ENCODE measurements at places on chromosomes 1 and 21.

- DNase-seq, result no peak
Measured at GRCh38 chr1:197302775-197303174, 34.7 kb downstream of the CRB1 start.

GRCh38 chr1:213231795-213232231, 180.8 kb downstream of the RPS6KC1 start:
- DNase-seq, result peak; percentile 30

DNA sequence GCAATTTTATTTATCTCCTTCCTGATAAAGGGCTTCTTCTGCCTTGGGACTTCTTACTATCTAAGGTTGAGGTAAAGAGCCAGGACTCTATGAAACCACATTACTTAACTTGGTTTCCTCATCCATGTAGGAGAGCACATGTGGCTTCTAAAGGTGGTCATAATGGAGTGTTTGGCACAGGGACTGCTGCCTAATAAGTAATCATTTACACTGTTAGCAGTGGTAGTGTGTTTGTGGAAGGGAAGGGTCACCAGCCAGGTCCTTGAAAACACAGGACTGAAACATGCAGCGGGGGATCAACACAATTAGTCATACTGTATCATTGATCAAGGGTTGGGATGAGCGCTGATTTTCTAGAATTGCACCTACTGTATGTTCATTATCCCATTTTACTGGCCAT, 59.6 kb downstream of the UCK2 start:
- no peak for DNase-seq

DNA sequence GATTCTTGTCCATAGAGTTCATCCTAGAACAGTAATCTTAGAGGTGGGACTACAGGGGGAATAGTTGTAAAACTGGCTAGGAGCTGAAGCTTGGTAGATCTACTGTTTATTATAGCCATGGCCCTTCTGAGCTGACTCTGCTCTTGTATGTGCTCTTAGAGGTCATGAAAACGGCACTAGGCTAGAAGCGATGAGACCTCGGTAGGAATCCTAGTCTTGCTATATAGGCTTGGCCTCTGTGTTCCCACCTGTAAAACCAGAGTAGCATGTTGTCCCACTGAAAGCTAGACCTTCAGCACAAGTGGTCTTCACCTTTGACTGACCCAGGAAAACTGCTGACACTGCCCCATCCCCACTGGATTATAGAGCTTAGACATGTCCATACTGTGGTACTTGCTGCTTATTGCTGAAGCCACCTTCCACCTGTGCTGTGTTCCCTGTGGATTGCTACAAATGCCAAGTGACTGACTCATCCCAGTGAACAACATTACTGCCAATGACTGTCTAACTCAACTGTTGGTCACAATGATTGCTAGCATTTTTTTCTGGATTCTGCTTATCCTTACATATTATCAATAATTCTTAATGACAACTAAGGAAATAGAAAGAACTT, 23.0 kb upstream of the PIGC start:
- DNase-seq, result no peak

GRCh38 chr1:205915354-205915990, 27.8 kb downstream of the SLC26A9 start:
- DNase-seq, result no peak

GRCh38 chr1:186819126-186819525, 9.6 kb upstream of the PLA2G4A start:
- DNase-seq, result no peak

DNA sequence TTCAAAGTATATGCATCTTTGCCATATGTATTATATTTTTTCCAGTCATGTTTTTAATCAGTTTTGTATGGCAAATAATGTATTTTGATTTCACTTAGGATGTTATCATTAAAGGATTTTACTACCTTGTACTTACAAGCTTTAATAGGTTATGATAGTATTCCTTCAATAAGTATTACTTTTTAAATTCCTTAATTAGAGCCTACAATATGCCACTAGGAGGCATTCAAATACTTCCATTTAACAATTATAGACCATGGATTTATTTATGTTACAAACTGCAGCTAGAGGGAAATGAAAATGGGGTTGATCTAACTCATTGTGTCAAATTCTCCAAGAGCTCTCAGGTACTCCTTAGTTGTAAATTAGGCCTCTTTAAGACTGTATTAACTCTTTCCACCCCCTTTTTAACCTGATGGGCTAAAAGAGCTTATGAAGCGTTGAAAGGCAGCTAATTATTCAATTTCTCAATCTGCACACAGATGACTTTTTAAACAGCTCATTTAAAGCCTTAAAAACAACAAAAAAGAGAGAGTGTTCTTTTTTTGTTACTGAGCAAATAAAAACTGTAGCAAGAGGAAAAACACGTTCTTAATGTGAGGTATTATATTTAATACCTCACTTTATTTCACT, 156.2 kb downstream of the DENND1B start:
- no peak for DNase-seq

GRCh38 chr1:114756009-114756892, 1.5 kb downstream of the CSDE1 start:
- no peak for DNase-seq

GRCh38 chr1:163085041-163085903, 16.1 kb downstream of the RGS4 start:
- no peak for DNase-seq

DNA sequence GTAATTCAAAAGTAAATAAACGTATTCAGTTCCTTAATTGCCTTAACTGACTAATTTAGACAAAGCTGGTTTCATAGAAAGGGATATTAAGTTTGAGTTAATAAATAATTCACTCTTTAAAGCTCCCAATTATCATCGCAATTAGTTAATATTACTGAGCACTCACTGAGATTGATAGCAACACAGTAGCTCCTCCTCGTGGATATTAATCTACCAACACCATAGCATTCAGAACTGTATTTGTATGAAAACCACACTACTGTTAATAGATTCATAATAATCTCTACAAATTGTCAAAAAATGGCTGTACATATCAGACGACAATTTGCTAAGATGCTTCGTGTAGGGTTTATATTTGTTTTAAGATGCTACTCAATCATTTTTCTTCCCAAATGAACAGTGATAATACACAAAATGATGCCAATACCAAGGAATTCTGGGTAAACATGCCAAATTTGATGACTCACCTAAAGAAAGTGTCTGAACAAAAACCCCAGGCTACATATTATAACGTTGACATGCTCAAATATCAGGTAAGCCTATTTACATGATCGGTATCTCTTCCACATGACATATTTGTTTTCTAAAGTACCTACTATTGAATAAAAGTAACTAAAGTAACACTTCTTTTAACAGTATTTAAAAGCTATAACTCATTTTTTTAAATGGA, 18.8 kb upstream of the DYNLT5 start:
- DNase-seq, result no peak

- no peak for DNase-seq
Measured at GRCh38 chr21:42735944-42736343, 82.5 kb downstream of the PDE9A start.

GRCh38 chr1:210915890-210916507, 217.9 kb downstream of the KCNH1 start:
- DNase-seq, result no peak

DNA sequence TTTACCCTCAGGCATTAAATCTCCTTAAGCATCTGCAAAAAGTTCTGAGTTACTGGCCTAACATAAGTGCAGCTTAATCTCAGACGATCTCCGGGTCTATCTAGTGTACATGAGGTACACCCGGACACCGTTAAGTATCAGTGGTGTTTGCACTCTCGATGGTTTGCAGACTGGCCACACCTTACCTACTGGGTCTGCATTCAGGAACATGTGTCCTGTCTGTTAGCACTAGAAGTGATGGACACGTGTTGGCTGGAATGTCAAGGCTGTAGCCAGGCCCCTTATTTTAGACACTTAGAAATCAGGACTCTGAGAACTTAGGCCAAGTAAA, 783 bp upstream of the AGL start:
- no peak for DNase-seq

- DNase-seq, result no peak
Measured at GRCh38 chr21:22703521-22703920, 1705.3 kb downstream of the NCAM2 start.

- DNase-seq, result no peak
Measured at GRCh38 chr1:205961991-205962820, 18.9 kb upstream of the SLC26A9 start.

GRCh38 chr1:84803604-84804003, 89.4 kb downstream of the LPAR3 start:
- no peak for DNase-seq

GRCh38 chr1:174262349-174263241, 103.3 kb downstream of the RABGAP1L start:
- peak; percentile 22 for DNase-seq

- DNase-seq, result no peak
Measured at GRCh38 chr1:7495962-7496361, 275.1 kb upstream of the VAMP3 start.

GRCh38 chr1:203557390-203557789, 63.4 kb downstream of the OPTC start:
- no peak for DNase-seq

DNA sequence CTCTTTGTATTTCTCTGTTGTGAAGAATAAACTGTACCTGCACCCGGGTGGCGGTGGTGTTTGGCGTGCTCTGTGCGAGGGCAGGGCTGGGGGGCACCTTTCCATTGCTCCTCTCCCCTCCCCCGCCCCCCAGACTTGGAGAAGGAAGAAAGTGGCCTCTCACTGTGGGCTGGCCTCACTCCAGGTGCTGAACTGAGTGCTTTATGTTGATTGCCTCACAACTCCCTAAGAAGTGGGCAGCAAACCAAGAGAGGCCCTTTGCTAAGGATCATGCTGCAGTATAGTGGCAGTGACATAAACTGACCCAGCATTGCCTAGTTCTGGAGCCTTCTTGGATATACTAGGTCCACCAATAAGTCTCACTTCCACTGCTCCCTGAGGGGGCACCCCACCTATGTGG, 20.2 kb downstream of the A3GALT2 start:
- DNase-seq, result no peak

GRCh38 chr1:177783051-177783450, 186.8 kb downstream of the SEC16B start:
- no peak for DNase-seq

DNA sequence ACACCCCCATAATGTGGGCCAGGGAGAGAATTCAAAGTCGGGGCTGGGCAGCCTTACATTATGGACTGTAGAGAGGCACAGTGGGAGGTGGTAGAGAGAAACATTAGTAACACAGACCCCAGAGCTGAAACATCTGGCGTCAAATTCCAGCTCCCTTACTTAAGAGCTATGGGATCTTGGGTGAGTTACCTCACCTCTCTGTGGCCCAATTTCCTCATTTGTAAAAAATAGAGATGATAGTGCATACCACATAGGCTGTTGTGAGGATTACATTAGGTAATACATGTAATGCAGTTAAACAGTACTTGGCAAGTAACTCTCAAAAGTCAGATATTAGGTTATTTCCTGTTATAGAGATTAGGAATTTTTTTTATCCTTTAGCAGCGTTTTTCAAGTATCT, 160.5 kb upstream of the KIAA0040 start:
- DNase-seq, result no peak

DNA sequence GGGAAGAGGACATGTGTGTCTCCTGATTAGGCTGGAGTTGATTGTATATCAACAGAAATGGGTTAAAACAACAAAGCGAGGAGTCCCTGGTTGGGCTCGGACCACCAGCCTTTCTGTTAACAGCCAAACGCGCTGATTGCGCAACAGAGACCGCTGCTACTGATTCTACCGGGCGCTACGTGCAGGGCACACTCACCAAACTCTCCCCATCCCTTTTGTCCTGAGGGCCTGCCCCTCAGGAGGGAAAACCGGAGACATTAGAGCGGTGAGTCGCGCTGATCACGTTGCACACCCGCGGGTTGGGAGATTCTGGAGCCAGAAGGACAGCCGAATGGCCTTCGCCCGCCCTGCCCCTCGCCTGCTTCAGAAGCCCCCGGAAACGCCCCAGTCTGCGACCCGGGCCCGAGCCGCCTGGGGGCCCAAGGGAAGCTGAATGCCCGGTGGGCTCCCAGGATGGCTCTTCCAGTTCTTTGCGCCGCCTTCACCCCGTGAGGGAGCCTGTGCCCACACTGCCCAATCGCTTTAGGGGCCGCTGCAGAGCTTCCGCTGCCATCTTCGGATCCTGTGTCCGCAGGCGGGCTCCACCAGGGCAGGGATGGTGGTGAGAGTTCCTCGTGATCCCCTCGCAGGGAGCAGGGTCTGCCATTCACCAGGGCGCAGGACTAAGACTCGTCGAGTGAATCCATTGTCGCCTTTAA, 165.4 kb upstream of the NBPF11 start:
- DNase-seq, result no peak

- no peak for DNase-seq
Measured at GRCh38 chr1:150144606-150145005, 5.1 kb upstream of the PLEKHO1 start.

- no peak for DNase-seq
Measured at GRCh38 chr1:235883261-235883927, 16.7 kb upstream of the LYST start.

DNA sequence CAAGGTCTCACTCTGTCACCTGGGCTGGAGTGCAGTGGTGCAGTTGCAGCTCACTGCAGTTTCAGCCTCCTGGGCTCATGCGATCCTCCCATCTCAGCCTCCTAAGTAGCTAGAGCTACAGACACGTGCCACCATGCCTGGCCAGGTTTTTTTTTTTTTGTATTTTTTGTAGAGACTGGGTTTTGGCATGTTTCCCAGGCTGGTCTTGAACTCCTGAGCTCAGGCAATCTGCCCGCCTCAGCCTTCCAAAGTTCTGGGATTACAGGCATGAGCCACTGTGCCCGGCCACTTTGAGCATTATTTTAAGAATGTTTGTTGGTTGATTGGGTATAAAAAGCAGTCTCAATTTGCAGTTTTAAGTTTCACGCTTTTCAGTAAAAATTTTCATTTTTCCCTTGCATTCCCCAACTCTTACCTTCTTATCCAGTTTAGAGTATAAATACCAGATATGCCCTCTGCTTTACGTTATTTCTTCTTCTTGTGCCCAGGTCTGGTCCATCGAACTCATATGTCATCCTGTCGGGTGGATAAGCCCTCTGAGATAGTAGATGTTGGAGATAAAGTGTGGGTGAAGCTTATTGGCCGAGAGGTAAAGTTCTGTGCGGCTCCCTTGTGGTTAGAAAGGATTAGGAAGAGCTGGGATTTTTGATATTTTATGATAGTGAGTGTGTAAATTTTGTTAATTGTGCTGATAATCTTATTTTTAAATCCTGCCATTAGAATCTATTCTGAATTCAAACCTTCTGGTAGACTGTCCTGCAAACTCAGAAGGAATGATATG, 36.0 kb downstream of the FABP3 start:
- DNase-seq, result no peak

GRCh38 chr1:34744851-34745250, 10.0 kb upstream of the GJB5 start:
- no peak for DNase-seq

DNA sequence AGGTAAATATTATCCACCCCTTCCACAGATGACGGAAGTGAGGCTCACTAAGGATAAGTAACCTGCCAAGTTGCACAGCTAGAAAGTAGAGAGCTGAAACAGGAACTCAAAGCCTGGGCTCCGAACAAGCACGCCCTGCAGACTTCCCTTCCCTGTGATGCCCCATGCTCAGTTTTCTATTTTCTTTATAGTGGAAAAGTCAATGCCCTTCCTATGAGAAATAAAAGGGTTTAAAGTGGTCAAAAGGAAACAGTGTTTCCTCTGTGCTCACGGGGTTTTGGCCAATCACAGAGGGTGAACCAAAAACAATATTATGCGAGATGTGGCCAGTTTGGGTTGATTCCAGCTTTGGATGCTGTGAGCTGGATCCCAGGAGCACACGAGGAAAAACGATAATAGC, 44.5 kb downstream of the DDR2 start:
- no peak for DNase-seq

All from NCI-H1417 treated with DMSO at 0.1 percent for 48 hours (cell line).